ENCODE measurements at places on chromosomes 3 and 15.

GRCh38 chr3:39186692-39187151, 5.7 kb downstream of the XIRP1 start:
- peaks cover 22% of the 10 kb centered on the region for H3K4me1 ChIP-seq
- no peaks in the 10 kb centered on the region for H3K36me3 ChIP-seq
- no peak for DNase-seq
- H3K27ac ChIP-seq: no peak overlapping the region
- no peak overlapping the region for H3K4me3 ChIP-seq

GRCh38 chr3:72149645-72150300, 364.8 kb upstream of the PROK2 start:
- H3K4me1 ChIP-seq: peaks cover 15% of the 10 kb centered on the region
- H3K27ac ChIP-seq: no peak overlapping the region
- H3K27me3 ChIP-seq: no peaks in the 10 kb centered on the region
- DNase-seq: no peak

DNA sequence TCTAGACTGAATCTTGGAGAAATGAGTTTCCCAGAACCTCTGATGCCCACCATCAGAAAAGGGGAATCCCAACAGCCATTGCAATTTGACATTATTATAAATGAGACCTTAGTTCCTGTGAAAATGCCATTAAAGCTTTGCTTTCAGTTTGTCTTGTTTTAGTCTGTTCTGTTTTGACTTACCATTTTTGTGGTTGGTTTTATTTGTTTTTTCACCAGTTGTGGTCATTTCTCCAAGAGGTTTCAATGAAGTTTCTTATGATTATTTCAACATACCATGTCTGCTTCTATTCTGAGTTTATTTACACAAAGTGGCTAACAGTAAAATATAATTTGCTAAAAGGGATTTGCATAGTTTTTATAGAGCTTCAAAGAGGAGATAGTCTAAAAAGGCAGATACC, 175.0 kb upstream of the MCTP2 start:
- H3K27ac ChIP-seq: no peak overlapping the region
- no peaks in the 10 kb centered on the region for H3K36me3 ChIP-seq
- H3K27me3 ChIP-seq: no peaks in the 10 kb centered on the region
- no peaks in the 10 kb centered on the region for H3K4me1 ChIP-seq
- no peak overlapping the region for H3K4me3 ChIP-seq

DNA sequence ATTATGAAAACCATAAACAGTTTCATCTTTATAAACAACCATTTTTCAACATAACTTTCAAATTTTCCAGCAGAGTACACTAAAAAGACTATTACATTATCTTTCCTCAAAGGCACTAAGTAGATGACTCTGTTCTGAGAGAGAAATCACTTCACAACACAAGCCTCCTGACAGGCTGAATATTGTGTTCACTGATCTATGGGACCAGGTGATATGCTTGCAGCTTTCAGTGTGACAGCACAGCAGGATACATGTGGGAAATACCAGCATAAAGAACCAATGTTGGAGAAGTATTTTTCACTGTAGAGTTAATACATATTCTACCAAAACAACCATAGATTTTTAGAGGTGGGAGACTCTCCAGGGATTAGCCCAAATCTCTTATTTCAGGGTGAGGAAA, 350.6 kb downstream of the PLCL2 start:
- no peaks in the 10 kb centered on the region for H3K36me3 ChIP-seq
- no peaks in the 10 kb centered on the region for H3K27me3 ChIP-seq
- H3K4me3 ChIP-seq: no peak overlapping the region
- H3K4me1 ChIP-seq: no peaks in the 10 kb centered on the region

GRCh38 chr3:55571913-55572312, 84.8 kb upstream of the WNT5A start:
- no peaks in the 10 kb centered on the region for H3K4me1 ChIP-seq
- no peak for DNase-seq
- H3K4me3 ChIP-seq: no peak overlapping the region
- no peaks in the 10 kb centered on the region for H3K27me3 ChIP-seq
- no peaks in the 10 kb centered on the region for H3K36me3 ChIP-seq
- H3K27ac ChIP-seq: no peak overlapping the region

- no peak for DNase-seq
- H3K27me3 ChIP-seq: no peaks in the 10 kb centered on the region
- no peak overlapping the region for H3K27ac ChIP-seq
- H3K36me3 ChIP-seq: no peaks in the 10 kb centered on the region
- no peaks in the 10 kb centered on the region for H3K4me1 ChIP-seq
- no peak overlapping the region for H3K4me3 ChIP-seq
Observed at GRCh38 chr3:168213920-168214319, 118.2 kb upstream of the GOLIM4 start.

DNA sequence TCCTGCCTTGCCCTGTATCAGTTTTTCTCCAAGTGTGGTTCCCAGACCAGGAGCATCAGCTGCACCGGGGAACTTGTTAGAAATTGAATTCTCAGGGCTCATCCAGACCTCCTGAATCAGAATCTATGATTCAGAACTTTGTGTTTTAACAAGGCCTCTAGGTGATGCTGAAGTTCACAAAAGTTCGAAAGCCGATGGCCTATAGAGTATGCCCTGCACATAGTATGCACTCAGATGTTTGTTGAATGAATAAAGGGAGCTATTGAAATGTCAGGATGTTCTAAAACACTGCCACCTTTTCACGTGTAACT, 664 bp upstream of the LARP6 start:
- peak overlapping the region; percentile 93 for H3K4me3 ChIP-seq
- peak overlapping the region; percentile 93 for H3K27ac ChIP-seq
- H3K4me1 ChIP-seq: no peaks in the 10 kb centered on the region
- no peaks in the 10 kb centered on the region for H3K27me3 ChIP-seq
- DNase-seq: peak; percentile 40

- peak overlapping the region; percentile 95 for H3K27ac ChIP-seq
- no peaks in the 10 kb centered on the region for H3K27me3 ChIP-seq
- no peaks in the 10 kb centered on the region for H3K36me3 ChIP-seq
- no peak for DNase-seq
- H3K4me1 ChIP-seq: no peaks in the 10 kb centered on the region
Observed at GRCh38 chr15:38074029-38074428, 139.6 kb downstream of the TMCO5A start.

GRCh38 chr15:55669270-55669669, 73.7 kb downstream of the PRTG start:
- no peaks in the 10 kb centered on the region for H3K36me3 ChIP-seq
- no peak for DNase-seq
- H3K4me1 ChIP-seq: no peaks in the 10 kb centered on the region
- H3K27ac ChIP-seq: no peak overlapping the region

GRCh38 chr3:127698286-127698685, 25.5 kb downstream of the ABTB1 start:
- peak overlapping the region; percentile 87 for H3K27ac ChIP-seq
- no peak for DNase-seq
- peaks cover 31% of the 10 kb centered on the region for H3K4me1 ChIP-seq
- no peaks in the 10 kb centered on the region for H3K36me3 ChIP-seq

DNA sequence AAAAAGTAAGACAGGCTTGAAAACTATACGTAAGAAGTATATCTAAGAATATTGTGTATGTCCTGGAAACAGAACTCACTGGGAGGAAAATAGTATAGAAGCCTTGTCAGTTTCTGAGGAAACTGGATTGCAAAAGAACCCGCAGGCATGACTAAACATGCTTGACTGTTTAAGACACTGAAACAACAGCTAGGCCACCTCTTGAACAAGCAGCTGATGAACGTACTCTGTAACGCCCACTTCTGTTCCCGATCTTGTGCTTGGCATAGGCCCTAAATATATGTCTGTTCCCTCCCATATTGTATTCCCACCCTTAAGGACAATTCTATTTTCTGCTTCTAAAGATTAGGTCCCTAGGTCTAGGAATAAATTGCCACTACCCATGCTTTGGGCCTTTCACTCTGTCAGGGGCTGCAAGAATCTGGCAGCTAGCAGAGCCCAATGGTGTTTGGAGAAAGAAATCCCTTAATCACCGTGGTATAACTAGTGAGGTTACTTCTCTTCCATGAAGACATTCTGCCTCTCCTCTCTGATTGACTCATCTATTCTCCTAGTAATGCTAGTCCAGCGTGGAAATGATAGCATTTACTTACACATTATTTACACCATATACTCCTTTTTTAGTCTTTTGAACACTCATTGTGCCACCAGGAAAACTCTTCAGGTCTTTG, 46.2 kb downstream of the CD200 start:
- H3K4me3 ChIP-seq: no peak overlapping the region
- H3K36me3 ChIP-seq: no peaks in the 10 kb centered on the region
- no peak for DNase-seq
- H3K4me1 ChIP-seq: peaks cover 37% of the 10 kb centered on the region
- H3K27ac ChIP-seq: no peak overlapping the region

DNA sequence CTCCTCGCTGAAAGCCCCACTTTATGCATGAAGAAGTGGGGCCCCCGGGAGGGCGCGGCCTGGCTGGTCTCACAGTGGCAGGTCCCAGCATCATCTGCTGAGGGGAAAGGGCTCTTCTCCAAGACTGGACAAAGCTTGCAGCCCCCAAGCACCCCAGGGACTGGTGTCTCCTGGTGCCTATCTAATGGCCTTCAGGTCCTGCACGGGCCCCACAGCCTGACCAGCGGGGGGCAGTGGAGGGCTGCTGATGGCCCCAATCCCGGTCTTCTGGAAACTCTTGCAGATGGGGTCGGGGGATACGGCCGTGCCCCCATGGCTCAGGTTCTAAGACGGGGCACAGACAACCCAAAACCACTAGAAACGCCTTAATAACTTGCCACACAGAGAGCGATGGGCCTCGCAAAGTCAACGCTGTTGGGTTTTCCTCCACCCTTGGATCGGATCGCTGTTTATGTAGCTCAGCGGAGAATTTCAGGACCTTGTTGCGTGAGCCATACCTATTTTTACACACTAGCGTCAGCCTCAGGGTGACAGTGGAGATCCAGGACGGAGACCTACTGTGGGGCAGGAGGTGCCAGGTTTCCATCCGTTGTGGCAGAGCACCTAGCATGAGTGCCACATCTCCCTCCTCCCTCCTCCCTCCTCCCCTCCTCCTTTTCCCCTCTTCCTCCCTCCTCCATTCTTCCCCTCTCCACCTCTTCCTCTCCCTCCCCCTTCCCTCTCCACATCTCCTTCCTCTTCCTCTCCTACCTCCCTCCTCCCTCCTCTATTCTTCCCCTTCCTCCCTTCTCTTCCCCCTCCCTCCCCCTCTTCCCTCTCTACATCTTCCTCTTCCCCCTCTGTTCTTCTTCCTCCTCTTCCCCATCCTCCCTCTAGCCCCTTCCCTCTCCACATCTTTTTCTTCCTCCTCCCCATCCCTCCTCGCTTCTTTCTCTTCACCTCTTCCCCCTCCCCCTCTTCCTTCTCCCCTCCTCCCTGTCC, 79.3 kb upstream of the ALDH1L1 start:
- H3K27me3 ChIP-seq: no peaks in the 10 kb centered on the region
- H3K4me1 ChIP-seq: peaks cover 29% of the 10 kb centered on the region
- peak overlapping the region; percentile 79 for H3K27ac ChIP-seq
- H3K36me3 ChIP-seq: no peaks in the 10 kb centered on the region
- H3K4me3 ChIP-seq: no peak overlapping the region
- DNase-seq: no peak

DNA sequence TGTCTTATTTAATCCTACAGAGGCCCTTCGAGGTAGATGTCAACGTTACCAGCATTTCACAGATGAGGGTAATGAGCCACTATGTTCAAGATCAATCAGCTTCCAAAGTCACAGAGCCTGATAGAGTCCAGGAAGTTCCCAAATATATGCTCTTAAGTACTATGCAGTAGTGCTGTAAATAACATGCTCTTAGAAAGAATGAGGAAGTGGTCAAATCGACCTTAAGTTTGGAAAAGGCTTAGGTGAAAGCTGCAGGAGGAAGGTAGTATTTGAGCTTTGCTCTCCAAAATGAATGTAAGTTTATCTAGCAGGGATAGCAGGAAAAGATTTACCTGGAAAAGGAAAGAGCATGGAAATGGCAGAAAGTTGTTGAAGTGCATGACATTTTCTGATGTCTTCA, 234.0 kb downstream of the RBMS3 start:
- H3K27ac ChIP-seq: no peak overlapping the region
- DNase-seq: no peak
- no peak overlapping the region for H3K4me3 ChIP-seq
- no peaks in the 10 kb centered on the region for H3K27me3 ChIP-seq
- H3K4me1 ChIP-seq: peaks cover 22% of the 10 kb centered on the region
- no peaks in the 10 kb centered on the region for H3K36me3 ChIP-seq

GRCh38 chr3:12983319-12983718, 89.9 kb downstream of the IQSEC1 start:
- no peaks in the 10 kb centered on the region for H3K4me1 ChIP-seq
- no peak overlapping the region for H3K4me3 ChIP-seq
- H3K27me3 ChIP-seq: no peaks in the 10 kb centered on the region

GRCh38 chr3:170517242-170517945, 68.5 kb downstream of the SLC7A14 start:
- H3K4me1 ChIP-seq: no peaks in the 10 kb centered on the region
- H3K36me3 ChIP-seq: no peaks in the 10 kb centered on the region
- no peak overlapping the region for H3K27ac ChIP-seq
- no peaks in the 10 kb centered on the region for H3K27me3 ChIP-seq
- no peak for DNase-seq

DNA sequence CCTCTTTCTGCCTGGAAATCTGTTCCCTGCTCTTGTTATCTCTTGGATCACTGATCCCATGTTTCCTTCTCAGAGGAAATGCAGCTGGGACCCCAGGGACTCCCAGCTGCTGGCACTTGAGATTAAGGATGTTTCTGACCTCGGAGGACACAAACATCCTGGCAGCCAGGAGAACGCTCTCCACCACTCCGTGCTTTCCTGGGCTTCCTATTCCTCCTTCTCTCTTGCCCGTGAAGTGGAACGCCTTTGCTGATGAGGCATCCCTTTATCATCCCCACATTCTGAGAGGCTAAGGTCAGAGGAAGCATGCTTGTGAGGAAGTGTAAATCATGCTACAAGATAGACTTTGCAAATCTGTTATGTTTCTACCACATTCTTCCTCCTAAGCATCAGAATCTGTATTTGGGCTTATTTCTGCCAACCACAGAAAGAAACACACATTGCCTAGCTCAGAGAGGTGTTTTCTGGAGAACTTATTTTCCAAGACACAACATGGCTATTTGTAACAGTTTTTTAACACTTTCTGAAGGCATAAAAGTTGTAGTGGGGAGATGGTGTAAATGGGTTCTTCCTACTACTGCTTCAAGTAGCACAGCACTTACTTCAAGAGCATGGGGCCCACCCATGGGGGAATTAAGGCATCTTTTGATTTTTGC, 25.6 kb upstream of the LDHAL6B start:
- H3K27me3 ChIP-seq: no peaks in the 10 kb centered on the region
- no peak for DNase-seq
- peaks cover 3% of the 10 kb centered on the region for H3K36me3 ChIP-seq
- H3K27ac ChIP-seq: no peak overlapping the region

Measured in tibial nerve (tissue), 4 donors.